Germinal center (tissue), 1 donor: ENCODE measurements at places on chromosomes 5 and 9.

- DNase-seq = no peak
Measured at GRCh38 chr9:37026931-37027581, 7.0 kb downstream of the PAX5 start.

GRCh38 chr5:131373265-131373664 lies 109.4 kb downstream of the CDC42SE2 start:
- no peak for DNase-seq

DNA sequence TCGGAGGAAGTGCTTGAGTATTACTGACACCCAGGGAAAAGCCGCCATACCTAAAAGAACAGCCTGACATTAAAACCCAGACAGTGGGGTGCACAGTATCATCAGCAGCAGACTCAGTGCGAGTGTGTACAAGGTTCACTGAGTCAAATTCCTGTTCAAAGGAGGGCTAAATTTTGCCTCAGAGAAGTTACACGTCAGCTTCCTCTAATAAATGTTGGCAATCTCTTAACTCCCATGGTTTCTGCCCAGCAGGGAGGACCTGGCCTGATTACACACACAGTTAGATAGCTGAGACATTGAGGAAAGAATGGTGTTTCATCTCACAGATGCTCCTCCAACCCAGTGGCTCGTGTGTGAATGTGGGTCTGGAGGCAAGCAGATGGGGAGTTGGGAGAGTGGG lies 38.2 kb downstream of the NIPSNAP3B start:
- no peak for DNase-seq

GRCh38 chr9:135559606-135560005 lies 1.9 kb upstream of the PAEP start:
- no peak for DNase-seq

- DNase-seq = no peak
Measured at GRCh38 chr5:154917757-154918156, 20.3 kb downstream of the GEMIN5 start.
